ENCODE measurements at places on chromosomes 2 and 18. TPM values are rescaled to one million over a fixed set of nuclear protein-coding genes. Genes with fewer than 3 reads are reported as not detected.

Gene PER2
- 11.3 TPM for total RNA-seq

DNA sequence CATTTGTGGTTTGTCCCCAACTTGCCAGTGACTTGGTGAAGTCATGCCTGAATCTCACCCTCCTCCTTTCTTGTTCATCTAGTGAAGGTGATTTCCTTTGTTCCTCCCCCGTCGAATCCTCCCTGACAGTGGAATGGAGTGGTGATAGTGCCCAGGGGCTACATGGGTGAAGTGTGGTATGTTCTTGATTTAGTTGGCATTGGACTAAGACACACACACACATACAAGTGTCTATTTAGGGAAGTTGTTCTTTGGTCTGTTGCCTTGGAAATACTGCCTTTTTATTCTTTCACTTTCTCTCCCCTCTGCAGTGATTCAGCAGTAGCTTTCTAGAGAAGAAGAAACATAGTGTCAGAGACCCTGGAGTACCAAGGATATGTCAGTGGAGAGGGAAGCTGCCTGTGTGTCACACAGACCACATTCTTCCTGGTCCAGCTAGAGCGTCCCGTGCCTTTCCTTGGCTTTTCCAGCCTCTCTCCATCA is 10.9 kb downstream of the INPP4A start:
- DNase-seq: no peak

DNA sequence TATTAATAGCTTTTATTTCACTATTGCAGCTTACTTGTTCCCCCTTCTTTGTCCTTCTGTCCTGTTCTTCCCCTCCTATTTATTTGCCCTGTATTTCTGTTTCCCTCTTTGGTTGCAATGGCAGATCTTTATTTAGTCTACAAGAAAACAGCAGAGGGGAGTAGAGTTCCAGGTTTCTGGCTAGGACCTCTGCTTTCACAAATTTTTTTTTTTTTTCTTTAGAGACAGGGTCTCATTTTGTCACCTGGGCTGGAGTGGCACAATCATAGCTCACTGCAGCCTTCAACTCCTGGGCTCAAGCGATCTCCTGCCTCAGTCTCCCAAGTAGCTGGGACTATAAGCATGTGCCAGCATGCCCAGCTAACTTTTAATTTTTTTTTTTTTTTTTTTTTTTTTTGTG is 188.1 kb upstream of the SPRED2 start:
- no peak for DNase-seq

GRCh38 chr2:31258351-31258750 is 24.4 kb downstream of the EHD3 start:
- DNase-seq: no peak

DNA sequence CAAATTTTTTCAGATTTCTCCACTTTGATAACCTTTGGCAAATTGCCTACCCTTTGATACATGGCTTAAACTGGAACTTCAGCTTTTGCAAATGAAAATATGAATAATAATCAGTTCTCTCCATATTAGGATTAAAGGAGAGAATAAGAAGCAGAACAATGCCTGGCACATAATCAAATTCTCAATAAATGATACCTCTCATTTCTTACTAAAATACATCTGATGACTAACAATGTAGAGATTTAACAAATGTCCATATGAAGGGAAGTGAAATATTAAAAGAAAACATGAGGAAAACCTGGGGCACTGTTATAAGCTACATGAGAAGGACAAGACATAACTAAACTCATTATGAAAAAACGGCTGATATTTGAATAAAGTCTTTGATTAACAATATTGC is 1103.6 kb downstream of the LRP1B start:
- DNase-seq: no peak

GRCh38 chr2:120845277-120845676 is 109.6 kb downstream of the GLI2 start:
- DNase-seq: no peak

Measured in bronchial epithelial cell (primary cell).